ENCODE measurements at places on chromosomes 6 and 20. TPM values are rescaled to one million over a fixed set of nuclear protein-coding genes. Genes with fewer than 3 reads are reported as not detected.

The COL10A1 gene
- polyA plus RNA-seq = 0.41 TPM

DNA sequence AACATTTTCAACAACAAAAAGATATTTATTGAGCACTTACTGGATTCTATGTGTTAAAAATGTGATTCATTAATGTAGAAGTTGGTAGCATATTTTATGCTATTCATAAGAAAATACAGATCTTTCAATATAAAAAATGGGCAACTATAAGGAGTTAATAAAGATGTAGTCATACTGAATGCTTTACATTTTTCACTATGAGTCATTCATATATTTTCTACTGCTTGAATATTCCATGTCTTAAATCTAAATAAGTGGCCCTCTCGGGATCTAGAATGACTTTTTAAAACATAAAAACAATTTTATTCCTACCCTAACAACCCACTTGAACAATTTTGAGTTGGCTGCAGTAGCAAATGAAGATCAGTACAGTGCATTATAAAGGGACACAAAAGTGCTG, 362.1 kb downstream of the PHF3 start:
- no peak for DNase-seq

- DNase-seq = no peak
Measured at GRCh38 chr6:14068133-14068532, 49.4 kb upstream of the CD83 start.

GRCh38 chr6:150680510-150680909, 80.8 kb downstream of the PLEKHG1 start:
- no peak for DNase-seq

- DNase-seq = no peak
Measured at GRCh38 chr6:137832110-137832509, 34.9 kb upstream of the TNFAIP3 start.

- peak; percentile 72 for DNase-seq
Measured at GRCh38 chr20:41005361-41005729, 23.3 kb upstream of the TOP1 start.

- no peak for DNase-seq
Measured at GRCh38 chr6:96834070-96834469, 3.2 kb downstream of the GPR63 start.
